Fibroblast of skin of left biceps (primary cell): ENCODE measurements at places on chromosomes 6 and 20.

DNA sequence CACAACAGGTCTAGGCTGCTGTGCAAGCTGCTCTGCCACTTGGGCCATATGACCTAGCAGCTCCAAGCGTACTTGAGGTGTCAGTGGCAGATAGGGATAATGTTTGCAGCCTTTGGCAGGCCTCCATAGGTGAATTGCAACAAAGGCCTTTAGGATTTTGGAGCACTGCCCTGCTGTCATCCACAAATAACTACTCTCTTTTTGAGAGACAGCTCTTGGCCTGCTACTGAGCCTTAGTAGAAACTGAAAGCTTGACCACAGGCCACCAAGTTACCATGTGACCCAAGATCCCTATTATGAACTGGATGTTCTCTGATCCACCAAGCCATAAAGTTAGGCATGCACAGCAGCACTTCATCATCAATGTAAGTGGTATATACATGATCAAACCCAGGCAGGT lies 29.9 kb downstream of the FBXO30 start:
- no peak for DNase-seq

DNA sequence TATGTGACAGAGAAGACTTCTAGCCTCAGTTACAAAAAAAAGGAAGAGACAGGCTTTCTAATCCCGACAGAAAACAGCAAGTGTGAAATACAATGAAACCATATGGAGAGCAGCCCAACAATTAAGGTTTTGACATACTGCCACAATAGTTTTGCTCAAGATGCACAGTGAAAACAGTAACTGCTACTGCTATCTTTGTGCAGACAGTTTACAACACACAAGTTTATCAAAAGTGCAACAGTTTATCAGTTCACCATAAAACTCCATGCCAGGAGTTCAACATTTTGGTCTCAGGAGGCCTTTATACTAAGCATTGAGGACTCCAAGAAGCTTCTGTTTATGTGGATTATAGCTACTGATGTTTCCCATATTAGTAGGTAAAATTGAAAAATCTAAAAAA lies 37.6 kb downstream of the GOPC start:
- no peak for DNase-seq

DNA sequence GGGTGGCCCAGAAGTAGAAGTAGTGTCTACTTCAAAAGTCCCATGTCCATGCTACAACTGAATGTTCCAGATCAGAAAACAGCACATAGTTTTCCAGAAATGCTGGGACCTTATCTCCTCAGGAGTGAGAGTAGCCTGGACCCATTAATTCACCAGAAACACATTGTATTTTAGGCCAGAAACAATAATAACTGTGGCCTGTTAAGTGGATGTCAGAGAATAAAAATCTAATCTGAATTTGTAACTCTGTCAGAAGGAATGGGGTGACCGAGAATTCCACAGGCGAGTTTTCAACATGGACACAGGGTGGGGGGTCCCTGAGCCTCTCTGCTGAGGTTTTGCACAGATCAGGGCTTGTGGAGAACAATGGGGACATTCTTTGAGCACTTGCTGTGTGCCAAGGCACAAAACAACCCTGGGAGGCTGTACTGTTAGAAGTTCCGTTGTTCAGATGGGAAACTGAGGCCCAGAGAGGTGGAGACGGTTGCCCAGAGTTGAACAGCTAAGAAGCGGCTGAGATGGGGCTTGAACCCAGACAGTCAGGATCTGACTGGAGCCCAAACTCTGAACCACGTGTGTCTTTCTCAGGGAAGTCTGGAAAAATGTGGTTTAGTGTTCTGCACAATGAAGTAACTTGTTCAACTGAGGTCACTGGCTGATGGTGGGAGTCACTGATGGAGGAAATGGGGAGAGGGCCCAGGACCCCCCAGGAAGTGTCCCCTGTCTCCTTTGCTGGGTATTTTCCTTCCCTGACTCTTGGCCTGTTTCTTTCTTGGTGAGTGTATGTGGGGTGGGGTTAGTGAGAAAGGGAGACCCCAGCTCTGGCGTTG lies 44.2 kb downstream of the SNAI1 start:
- no peak for DNase-seq

GRCh38 chr20:57257701-57258453 lies 8.6 kb downstream of the BMP7 start:
- no peak for DNase-seq

DNA sequence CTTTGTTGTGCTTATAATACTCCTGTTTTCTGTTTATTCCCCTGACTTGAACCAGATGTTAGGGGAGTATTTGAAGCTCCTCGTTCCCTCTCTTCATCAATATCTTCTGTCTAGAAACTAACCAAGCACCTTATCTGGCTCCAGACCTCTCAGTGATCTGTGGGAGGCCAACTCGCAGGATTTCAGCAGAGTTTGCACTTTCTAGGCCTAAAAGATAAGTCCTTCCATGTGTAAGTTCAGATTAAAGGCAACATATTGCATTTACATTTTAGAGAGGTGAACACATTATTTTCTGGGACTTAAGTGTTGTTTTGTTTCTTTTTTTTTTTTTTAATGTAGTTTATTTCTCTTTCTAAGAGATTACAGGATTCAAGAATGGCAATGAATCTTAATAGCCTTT lies 139.4 kb upstream of the AKAP12 start:
- DNase-seq = no peak
